ENCODE measurements at places on chromosomes 11 and 22. TPM values are rescaled to one million over a fixed set of nuclear protein-coding genes. Genes with fewer than 3 reads are reported as not detected.

Gene OR9G4
- not detected for total RNA-seq

Gene TPH1
- 0.66 TPM for total RNA-seq

Gene ASCC2
- total RNA-seq = 30.4 TPM

- H3K4me3 ChIP-seq = no peak overlapping the region
- H3K27ac ChIP-seq = no peak overlapping the region
- H3K27me3 ChIP-seq = no peaks in the 10 kb centered on the region
- no peak for DNase-seq
These were observed 31.2 kb upstream of the SORL1-AS1 start for GRCh38 chr11:121483805-121484480.

DNA sequence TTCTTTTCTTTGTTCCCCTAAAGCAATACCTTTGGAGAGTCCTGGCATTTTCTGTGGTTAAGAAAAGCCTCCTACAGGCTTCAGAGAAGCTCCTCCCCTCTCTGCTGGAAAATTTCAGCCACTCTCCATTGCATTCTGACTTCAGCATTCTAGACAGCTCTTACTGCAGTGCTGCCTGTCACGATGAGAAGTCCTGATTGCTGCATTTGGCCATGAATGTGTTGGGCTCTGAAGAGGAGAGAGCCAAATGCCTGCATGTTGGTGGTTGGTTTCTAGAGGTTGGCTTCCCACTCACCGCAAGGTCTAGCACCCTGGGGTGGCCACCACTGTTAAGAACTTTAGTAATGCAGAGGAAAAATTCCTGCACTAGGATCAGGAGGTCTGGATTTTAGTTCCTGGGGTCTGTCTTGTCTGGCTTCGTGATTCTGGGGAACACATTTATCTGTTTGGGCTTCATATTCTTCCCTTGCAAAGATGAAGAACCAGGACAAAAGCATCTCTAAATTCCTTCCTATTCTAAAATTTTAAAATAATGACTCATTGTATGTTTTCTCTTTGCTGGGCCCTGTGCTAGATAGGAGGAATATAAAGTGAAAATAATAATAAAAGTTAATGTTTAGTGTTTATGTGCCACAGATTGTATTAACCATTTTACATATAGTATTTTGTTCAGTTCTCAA, 38.1 kb downstream of the COA4 start:
- no peaks in the 10 kb centered on the region for H3K4me1 ChIP-seq
- H3K4me3 ChIP-seq = no peak overlapping the region
- H3K36me3 ChIP-seq = no peaks in the 10 kb centered on the region
- DNase-seq = no peak

DNA sequence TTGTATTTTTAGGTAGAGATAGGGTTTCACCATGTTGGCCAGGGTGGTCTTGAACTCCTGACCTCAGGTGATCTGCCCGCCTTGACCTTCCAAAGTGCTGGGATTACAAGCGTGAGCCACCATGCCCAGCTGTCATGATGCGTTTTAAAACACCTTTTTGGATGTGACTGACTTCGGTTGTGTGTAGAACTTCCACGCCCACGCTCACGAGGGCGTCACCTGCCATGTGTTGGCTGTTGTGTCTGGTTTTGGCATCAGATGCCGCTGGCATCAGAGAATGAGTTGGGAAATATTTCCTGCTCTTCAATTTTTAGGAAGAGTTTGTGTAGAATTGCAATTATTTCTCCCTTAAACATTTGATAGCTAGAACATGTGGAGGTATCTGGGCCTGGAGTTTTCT, 109.1 kb downstream of the KCNQ1 start:
- DNase-seq = no peak
- no peaks in the 10 kb centered on the region for H3K4me1 ChIP-seq
- no peak overlapping the region for H3K4me3 ChIP-seq

Gene GLB1L2
- total RNA-seq = 6.5 TPM

DNA sequence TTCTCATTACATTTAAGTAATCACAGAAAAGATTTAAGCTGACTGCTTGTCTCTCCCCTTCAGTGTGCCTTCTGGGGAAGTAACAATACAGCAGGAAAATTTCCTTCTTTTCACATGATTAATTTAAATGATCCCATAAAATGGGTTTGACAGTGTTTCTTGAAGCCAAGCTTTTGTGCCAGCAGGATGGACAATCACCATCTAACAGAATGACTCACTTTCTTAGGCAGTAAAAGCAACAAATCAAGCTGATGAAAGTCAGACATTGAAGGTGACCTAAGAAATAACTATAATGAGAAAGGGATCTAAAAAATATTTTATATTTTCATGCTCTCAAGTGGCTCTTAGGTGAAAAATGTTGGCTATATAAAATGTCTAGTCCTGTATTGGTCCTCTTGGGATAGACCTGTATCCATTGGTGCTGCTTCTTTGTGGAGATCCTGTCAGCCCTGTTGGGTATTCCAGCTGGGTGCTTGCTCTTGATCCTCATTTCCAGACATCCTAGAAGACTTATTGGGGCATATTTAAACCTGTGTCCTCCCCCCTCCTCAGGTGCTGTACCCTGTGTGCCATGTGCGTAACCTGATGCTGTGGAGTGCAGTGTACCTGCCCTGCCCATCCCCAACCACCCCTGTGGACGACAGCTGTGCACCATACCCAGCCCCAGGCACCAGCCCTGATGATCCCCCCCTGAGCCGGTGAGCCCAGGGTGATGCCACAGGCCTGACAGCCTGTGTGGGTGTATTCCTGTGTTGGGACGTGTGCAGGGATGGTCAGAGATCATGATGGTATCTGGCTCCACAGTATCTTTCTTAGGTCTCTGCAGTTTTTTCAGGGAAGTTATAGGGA, 62.7 kb upstream of the HORMAD2 start:
- no peak overlapping the region for H3K27ac ChIP-seq
- peaks cover 3% of the 10 kb centered on the region for H3K36me3 ChIP-seq
- no peaks in the 10 kb centered on the region for H3K27me3 ChIP-seq

DNA sequence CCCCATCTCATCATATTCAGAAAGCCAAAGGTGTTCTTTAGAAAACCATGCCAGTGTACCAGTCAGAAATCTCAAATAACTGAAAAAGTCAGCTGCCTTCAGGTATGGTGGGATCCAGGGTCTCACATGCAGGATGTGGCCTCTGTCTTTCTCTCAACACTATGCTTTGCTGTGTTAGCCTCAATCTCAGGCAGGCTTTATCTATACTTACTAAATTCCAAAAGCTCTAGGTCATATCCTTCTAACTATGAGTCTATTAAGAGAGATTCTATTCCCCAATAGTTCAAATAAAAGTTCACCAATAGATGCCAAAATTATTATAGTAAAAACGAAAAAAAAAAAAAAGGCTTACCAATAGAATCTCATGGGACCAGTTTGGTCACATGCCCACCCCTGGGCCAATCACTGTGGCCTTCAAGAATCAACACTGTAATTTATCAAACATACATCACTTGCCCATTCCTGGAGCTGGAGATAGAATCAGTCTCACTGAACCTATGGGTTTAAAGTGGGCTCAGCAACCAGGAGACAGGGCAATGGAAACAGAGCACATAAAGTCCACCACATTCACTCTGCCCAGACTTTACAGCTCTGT, 38.0 kb upstream of the APLNR start:
- H3K27me3 ChIP-seq = no peaks in the 10 kb centered on the region
- H3K4me3 ChIP-seq = no peak overlapping the region
- no peaks in the 10 kb centered on the region for H3K36me3 ChIP-seq
- H3K4me1 ChIP-seq = no peaks in the 10 kb centered on the region

DNA sequence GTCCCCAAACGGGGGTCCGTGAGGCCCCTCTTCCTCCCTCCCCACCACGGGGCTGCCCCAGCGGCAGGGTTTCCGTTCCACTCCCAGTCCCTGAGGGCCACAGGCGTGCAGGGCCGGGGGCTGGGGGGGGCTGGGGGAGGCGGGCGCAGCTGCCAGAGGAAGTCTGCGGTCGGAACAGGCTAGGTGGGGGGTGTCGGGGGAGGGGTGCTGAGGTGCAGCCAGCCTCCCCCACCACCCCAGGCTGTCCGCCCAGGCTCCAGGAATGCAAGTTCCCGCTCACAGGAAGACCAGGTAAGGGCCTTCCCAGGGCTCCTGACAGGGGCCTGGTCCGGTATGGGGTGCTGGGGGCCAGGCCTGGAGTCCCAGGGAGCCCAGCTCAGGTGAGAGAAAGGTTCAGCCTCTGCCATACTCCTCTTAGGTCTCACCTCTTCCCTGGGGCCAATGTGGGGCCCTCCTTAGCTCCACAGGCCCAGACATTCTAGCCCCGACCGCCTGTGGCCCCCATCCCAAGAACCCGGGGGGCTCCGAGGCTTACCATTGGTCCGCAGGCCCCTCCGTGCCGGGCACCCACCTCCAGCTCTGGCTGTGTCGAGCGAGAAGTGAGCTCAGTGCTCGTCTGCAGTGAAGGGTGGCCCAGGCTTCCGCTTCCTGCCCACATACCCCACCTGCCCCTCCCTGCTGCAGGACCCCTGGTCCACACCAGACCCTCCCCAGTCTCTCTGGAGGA, at the start of gene PTPRCAP:
TSS of gene PTPRCAP (minus strand) at position 601 of the 727 bp plus-strand sequence. CDS start at position 538, 63 bp downstream.
- no peak for DNase-seq
- H3K4me3 ChIP-seq = peak within 1 kb of the TSS; percentile 55
- H3K27ac ChIP-seq = peak within 1 kb of the TSS; percentile 74
- no peaks in the 10 kb centered on the region for H3K27me3 ChIP-seq

GRCh38 chr11:955154-956063, 29.7 kb downstream of the AP2A2 start:
- H3K36me3 ChIP-seq = no peaks in the 10 kb centered on the region
- DNase-seq = no peak
- no peak overlapping the region for H3K27ac ChIP-seq
- H3K4me1 ChIP-seq = no peaks in the 10 kb centered on the region

DNA sequence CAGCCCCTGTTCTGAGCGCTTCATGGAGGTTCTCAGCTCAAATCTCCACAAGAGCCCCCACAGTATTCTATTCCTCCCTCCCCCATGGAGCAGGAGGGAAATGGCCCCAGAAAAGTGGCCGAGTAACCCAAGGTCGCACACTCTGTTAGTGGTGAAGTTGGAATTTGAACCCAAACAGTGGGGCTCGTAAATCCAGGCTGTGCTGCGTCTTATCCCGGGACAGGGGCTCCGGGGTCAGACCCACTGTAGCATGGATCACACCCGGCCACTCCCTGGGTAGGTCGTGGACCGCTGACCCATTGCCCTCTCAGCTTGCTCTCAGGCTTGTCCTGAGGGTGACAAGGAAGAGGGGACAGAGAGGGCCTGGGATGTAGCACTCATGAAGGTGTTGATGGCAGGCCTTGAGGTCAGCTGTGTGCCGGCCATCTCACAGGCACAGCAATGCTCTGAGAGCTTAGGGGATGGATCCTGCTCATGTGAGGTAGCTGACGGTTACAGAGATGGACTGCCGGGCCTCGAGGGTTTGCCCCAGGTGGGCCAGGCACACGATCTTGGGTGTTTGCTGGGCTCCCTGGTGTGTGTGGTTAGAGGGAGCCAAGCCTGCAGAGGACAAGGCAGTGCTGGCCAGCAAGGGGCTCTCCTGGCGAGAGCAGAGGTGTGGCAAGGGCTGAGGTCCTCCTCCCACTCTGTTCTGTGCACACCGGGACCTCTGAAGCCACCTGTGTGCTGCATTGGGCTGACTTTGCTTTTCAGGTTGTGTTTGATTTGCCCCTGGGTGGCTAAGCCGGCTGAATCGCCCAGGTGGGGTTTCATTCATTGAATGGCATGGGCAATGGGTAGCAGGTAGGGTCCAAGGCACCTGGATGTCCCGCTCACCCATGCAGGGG, 2.3 kb upstream of the FGF19 start:
- no peak for DNase-seq
- peaks cover 64% of the 10 kb centered on the region for H3K27me3 ChIP-seq
- no peaks in the 10 kb centered on the region for H3K36me3 ChIP-seq
- H3K4me3 ChIP-seq = no peak overlapping the region

Gene LINC01488
- not detected for total RNA-seq

Gene JAML
- total RNA-seq = 0.60 TPM

DNA sequence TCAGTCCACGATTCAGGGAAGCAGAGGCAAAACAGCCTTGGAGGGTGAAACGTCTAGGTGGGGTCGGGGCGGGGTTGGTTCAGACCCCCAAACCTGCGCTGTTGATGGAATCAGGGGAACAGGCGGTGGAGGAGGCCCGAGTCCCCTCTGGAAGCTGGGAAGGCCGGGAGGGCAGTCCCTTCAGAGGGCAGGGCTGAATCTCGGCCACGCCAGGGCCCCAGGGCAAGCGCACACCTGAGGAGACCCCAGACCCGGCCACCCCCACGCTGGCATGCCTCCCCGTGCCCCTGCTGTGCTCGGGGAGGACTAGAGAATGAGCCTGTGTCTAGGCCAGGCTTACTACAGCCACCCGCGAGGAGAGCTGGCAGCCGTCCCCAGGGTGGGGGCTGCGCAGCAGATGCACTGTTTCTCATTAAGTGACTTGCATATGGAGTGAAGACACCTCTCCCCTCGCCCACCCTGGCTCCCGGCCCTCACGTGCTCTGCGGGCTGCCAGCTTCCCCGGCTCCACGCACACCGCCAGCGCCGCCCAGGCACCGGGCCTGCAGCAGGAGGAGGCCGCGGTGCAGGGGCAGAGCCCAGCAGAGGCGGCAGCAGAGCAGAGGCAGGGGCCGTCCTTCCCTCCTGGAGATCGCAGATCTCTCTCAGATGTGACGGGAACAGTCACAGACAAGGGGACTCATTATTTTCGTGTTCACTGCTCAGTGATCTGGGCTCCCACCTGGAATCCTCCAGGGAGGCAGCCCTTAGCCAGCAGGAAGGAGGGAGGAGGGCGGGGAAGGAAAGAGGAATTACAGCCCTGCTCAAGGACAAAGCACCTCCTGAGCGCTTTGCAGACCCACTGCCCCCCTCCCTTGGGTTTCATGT, 47.1 kb upstream of the OPCML start:
- H3K4me3 ChIP-seq = no peak overlapping the region
- H3K4me1 ChIP-seq = no peaks in the 10 kb centered on the region
- H3K27ac ChIP-seq = no peak overlapping the region
- H3K36me3 ChIP-seq = no peaks in the 10 kb centered on the region
- no peak for DNase-seq

DNA sequence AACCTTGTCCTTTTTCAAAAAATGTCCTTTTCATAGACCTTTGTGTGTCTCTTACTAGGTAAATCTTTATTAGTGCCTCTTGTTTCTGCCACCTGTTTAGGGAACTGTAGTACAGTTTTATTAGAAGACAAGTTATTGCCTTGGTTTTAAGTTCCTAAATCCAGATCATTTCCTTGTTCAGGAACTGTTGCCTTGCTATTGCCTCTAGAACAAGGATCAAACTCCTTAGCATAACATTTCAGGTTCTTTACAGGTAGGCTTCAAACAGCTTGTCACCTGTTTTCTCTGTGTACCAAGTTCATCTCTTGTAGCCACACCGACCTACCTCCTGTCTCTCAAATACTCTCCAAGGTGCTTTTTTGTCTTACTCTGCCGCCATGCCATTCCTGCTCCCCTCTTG, 75.2 kb downstream of the MTMR3 start:
- peaks cover 14% of the 10 kb centered on the region for H3K36me3 ChIP-seq
- H3K27me3 ChIP-seq = no peaks in the 10 kb centered on the region
- no peak overlapping the region for H3K4me3 ChIP-seq
- no peaks in the 10 kb centered on the region for H3K4me1 ChIP-seq
- H3K27ac ChIP-seq = no peak overlapping the region

- DNase-seq = no peak
- H3K4me3 ChIP-seq = no peak overlapping the region
- no peak overlapping the region for H3K27ac ChIP-seq
- H3K36me3 ChIP-seq = no peaks in the 10 kb centered on the region
These were observed 15.2 kb upstream of the EIF3D start for GRCh38 chr22:36544107-36544620.

- H3K27me3 ChIP-seq = no peaks in the 10 kb centered on the region
- no peak for DNase-seq
- H3K27ac ChIP-seq = no peak overlapping the region
- H3K36me3 ChIP-seq = no peaks in the 10 kb centered on the region
- no peaks in the 10 kb centered on the region for H3K4me1 ChIP-seq
- no peak overlapping the region for H3K4me3 ChIP-seq
These were observed 2.3 kb upstream of the FOLR1 start for GRCh38 chr11:72189455-72190250.

Gene DDI1
- total RNA-seq = not detected

Gene RIMBP3C
- under 0.01 TPM for total RNA-seq

Measured in tibial nerve (tissue), 4 donors.